ENCODE measurements at places on chromosomes 16 and 17.

DNA sequence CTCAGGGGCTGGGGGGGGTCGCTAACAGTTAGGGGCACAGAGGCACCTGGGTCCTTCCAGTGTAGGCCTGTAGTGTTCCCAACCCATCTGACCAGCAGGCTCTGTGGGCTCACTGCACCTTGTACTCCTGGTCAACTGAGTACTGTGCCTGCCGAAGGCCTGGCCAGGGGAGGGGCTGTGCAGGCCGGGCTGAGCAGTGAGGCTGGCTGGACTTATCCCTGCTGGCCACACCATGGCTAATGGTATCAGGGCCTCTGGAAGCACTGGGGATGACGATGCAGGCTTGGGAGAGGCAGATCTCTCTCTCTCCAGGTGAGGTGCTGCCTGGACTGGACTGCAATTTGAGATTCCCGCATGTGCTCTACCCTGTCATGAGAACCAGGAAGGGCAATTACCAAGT is 58.9 kb upstream of the SDK2 start:
- DNase-seq = no peak

DNA sequence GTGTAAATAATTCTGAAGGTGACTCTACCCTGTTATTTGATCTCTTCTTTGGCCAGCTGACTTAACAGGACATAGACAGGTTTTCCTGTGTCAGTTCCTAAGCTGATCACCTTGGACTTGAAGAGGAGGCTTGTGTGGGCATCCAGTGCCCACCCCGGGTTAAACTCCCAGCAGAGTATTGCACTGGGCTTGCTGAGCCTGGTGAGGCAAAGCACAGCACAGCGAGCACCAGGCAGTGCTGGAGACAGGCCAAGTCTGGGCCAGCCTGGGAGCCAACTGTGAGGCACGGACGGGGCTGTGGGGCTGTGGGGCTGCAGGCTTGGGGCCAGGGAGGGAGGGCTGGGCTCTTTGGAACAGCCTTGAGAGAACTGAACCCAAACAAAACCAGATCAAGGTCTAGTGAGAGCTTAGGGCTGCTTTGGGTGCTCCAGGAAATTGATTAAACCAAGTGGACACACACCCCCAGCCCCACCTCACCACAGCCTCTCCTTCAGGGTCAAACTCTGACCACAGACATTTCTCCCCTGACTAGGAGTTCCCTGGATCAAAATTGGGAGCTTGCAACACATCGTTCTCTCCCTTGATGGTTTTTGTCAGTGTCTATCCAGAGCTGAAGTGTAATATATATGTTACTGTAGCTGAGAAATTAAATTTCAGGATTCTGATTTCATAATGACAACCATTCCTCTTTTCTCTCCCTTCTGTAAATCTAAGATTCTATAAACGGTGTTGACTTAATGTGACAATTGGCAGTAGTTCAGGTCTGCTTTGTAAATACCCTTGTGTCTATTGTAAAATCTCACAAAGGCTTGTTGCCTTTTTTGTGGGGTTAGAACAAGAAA is 5.1 kb downstream of the STH start:
- DNase-seq = peak; percentile 23

DNA sequence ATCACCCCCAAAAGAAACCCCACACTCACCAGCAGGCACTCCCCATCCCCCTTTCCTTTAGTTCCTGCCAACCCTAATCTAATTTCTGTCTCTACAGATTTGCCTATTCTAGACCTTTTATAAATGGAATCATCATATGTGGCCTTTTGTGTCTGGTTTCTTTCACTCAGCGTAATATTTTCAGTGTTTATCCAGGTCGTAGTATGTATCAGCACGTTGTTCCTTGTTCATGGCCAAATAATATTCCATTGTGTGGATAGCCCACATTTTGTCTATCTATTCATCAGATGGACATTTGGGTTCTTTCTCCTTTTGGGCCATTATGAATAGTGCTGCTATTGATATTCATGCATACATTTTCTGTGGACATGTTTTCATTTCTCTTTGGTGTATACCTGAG is 73.6 kb downstream of the OR1D5 start:
- DNase-seq = no peak

- peak; percentile 75 for DNase-seq
Measured at GRCh38 chr16:85173981-85174751, 61.9 kb upstream of the CIBAR2 start.

- no peak for DNase-seq
Measured at GRCh38 chr17:73272906-73273218, 11.2 kb upstream of the CPSF4L start.

GRCh38 chr17:47203984-47204721 is 5.0 kb upstream of the MYL4 start:
- DNase-seq = no peak

DNA sequence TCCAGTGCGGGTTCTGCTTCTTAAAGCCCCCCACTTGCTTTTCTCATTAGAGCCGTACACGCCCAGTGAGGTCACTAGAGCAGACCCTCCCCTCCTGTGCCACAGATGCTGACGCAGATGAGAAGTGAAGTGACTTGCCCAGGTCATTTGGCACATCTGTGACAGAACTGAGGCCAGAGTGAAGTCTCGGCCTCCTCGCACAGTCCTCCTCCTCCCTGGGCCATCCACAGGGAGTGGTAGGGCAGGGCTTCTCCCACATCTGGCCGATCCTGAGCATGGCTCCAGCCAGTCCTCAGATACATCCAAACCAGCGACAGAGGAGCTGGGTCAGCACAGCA is 15.3 kb upstream of the TBX2 start:
- DNase-seq = no peak

Data from fibroblast of pulmonary artery (primary cell).